Effector memory CD4-positive, alpha-beta T cell (primary cell): ENCODE measurements at places on chromosomes 3 and 15.

DNA sequence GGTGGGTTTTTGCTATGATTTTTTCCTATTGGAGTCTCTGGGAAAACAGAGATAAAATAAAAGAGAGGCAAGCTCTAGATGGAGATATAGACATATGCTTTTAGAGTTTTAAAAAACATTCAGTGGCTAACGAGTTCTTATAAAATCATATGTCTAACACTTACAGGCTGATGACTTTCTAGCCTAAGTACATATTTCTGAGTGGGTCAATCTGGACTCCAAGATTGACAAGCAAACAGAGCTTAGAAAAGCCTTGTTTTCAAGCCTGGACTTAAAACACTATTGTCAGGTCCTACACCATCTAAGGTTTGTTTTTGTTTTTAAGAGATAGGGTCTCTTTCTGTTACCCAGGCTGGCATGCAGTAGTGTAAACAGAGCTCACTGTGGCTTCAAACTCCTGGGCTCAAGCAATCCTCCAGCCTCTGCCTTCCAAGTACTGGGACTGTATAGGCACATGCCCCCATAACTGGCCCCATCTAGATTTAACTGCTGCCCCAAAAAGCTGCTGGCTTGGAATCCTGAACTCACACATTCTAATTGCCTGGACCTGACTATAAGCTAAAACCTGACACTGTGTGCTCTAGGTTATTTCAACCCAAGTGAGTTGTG lies 86.3 kb downstream of the FBXL22 start:
- no peak for DNase-seq

DNA sequence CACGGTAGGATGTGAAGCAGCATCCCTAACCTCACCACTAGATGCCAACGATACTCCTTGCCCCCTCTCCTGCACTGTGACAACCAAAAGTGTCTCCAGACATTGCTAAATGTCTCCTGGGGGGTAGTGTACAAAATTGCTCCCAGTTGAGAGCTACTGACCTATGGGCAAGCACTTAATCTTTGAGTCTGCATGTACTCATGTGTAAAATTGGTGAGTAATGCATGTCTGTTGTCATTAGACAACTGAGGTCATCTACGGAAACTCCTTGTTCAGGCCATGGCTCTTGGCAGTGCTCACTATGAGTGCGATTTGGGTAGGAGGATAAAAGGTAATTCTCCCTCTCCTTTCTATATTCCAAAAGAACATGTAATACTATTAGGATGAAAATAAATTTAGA lies 29.2 kb downstream of the PDHB start:
- no peak for DNase-seq

GRCh38 chr3:88141458-88142083 lies 8.2 kb upstream of the C3orf38 start:
- DNase-seq = no peak

DNA sequence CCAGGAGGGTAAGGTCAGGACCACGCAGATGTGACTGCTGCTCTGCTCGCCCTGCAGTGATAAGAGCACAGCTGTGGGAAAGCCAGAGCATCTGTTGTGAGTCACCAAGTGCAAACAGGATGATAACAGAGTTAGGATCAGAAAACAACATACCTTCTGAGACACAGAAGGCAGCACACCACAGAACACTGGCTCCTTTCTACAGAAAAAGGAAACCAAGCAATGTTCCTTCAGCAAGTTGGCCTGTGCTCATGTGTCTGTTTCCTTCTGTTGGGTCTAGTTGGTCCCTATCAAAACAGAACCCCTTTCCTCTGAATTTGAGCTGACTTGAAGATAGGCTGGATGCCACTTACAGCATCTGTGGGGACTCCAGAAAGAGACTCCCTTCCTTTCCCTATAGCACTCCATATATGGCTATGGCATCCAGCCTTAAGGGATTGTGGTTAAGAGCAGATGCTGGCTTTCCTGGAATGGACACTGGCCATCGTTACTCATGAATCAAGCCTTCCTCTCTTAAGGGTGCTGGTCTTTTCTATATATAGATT lies 440.7 kb upstream of the THBS1 start:
- DNase-seq = no peak

- DNase-seq = no peak
Measured at GRCh38 chr3:122214711-122215110, 31.2 kb downstream of the CASR start.

DNA sequence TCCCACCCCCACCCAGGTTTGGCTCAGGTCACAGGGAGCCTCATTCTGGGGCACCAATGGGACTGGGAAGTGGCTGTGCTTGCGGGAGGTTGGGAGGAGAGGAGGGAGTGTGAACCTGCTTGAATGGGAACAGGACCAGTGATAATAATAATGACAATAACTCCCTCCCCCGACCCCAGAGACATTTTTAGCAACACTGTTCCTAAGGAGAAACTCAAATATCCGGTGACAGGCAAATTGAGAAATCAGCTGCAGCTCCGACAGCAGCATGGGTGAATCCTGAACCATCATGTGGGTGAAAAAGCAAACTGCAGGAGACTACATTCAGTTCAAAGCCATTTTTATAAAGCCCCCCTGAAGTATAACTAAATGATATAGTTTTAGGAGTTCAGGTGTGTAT lies 11.6 kb upstream of the RPL29 start:
- no peak for DNase-seq

DNA sequence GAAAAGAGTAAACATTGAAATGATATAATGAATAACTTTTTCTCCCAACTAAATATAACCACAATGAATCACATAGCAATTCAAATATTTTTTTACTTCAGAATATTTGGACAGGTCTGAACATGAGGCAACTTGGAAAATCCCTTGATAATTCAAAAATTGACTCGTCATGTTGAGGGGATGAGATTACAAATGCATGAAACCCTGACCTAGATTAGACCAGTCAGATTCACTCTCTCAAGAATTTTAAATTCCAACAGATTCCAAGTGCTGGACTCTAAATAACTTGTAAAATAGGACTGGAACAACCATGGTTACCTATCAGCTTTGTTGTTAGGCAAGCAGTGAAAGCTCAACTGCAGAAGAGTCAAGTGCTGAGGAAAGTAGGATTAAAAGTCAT lies 317.5 kb downstream of the GBE1 start:
- DNase-seq = no peak

DNA sequence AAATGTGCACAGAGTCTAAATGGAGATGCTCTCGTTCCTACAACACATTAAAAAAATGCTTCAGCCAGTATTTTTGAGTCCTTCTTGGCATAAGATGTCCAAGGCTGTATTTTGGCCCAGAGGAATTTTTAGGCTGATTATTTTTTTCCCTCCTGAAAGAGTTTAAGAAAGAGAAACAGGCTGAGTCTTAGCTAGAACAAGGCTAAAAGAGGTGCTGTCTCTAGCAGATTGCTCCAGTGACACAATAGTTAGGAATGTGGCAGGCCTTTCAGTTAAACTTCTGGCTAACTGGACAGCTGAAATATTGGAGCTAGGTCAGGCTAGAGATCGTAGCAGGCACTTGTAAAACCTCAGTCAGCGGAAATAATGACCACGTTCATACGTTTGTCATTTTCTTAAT lies 271.4 kb upstream of the RARB start:
- no peak for DNase-seq

- DNase-seq = no peak
Measured at GRCh38 chr3:150653110-150653561, 50.0 kb downstream of the SELENOT start.

DNA sequence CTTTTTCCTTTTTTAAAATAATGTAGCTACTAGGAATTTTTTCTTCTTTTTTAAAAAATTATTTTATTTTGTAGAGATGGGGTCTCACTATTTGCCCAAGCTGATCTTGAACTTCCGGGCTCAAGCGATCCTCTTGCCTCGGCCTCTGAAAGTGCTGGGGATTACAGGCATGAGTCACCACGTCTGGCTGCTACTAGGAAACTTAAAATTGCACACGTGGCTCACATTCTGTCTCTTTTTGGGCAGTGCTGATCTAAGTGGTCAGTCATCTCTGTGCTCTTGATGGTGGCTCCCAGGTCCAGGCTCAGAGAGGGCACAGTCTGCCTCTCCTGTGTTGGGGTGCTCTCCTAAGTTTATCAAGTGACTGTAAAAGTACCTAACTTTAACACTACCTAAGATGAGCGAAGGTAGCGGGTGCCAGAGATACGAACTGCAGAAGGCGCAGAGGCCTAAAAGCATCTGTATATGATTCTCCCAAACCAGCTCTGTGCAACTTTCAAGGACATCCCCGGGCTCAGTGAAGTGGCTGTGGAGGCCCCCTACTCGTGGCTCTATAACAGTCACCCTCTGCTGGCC lies 52.9 kb upstream of the SEC13 start:
- no peak for DNase-seq

DNA sequence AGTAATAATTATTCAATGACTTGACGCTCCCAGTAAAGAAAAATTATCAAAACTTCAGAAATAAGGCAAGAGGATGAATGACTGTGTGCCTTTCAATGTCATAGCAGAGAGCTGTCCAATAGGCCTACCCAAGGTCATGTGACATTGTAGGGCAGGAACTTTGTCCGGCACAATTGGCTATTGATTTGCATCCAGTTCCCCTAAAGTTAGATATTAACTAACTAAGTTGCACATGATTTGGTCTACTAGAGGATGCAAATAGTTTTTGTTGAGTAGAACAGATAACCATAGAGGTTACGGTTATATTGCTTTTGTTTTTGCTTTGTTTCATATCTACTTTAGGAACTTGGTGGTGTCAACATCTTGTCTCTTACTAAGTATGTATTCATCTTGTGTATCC lies 127.9 kb upstream of the PFN2 start:
- DNase-seq = no peak

GRCh38 chr3:181176601-181177000 lies 187.1 kb upstream of the DNAJC19 start:
- no peak for DNase-seq

- DNase-seq = no peak
Measured at GRCh38 chr3:4520033-4520816, 27.1 kb downstream of the ITPR1 start.

DNA sequence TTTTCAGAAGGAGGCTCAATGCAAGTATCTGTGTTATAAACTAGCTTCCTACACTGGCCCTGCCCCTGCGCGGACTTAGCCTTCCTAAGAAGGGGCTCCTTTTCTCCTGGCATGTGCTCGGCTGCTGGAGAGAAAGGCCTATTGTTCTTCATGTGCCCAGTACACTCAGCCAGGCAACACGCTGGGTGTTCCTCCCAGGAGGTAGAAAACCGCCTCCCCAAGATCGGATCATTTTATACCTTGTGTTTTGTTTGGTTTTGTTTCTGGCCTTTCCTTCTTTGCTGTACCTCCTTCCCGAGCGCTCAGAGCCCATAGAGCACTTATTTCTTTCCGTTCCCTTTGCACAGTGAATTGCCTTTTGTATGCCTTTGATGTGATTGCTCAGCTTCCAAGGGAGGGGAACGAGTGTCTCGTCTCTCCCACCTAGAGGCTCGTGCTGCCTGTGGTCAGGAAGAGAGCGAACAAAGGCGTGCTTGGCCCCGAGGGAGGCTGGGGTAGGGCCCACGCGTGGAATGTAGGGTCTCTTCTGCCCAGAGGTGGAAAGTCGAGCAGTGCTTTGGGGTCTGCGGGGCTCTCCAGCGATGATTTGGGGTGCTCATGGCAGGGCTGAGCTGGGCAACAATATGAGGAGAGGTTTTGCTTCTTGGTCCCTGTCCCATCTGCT lies 30.0 kb downstream of the CCNL1 start:
- peak; percentile 26 for DNase-seq

GRCh38 chr15:64144565-64145281 lies 6.8 kb upstream of the SNX22 start:
- no peak for DNase-seq

GRCh38 chr15:45139770-45140169 lies 10.0 kb downstream of the DUOX1 start:
- DNase-seq = no peak

GRCh38 chr15:74489518-74490338 lies 28.8 kb upstream of the UBL7 start:
- DNase-seq = peak; percentile 29

- DNase-seq = no peak
Measured at GRCh38 chr3:187019542-187020072, 89.3 kb downstream of the ST6GAL1 start.

DNA sequence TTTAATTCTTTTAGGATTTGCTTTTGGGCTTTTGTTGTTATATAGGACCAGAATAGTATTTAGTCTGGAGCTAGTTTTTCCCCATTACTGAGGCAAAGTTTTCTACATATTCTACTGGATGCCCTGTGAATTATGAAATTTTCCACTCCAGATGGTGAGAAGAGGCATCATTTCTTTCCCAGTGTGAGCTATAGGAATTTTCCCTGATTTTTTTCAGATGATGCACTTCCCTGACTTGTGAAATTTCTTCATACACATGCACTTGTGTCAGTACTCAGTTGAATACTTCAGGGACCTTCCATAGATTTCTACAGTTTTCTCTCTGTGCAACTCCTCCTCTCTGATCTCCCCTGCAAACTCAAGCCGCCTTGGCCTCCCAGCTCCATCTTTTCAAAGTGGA lies 73.7 kb upstream of the SLCO2A1 start:
- DNase-seq = no peak

- DNase-seq = no peak
Measured at GRCh38 chr3:56867671-56868070, 65.9 kb upstream of the ARHGEF3 start.

DNA sequence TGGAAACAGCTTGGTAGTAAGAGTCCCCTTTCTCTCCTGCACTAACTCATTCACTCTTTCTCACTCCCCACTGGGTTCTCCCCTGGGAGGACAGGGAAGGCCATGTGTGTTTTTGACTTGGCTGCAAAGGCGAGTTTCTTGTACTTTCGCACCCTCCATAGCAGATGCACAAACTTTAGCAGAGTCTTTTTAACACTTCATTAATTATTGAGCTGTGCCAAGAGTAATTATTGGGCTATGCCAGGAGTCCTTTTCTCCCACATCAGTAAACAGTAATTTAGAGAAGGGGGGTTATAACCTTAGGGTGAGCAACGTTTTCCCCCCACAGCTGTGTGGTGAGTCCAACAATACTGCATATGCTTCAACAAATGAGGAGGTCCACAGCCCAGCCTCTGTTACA lies 224.4 kb upstream of the ATP11B start:
- DNase-seq = no peak

GRCh38 chr3:88595026-88595425 lies 445.3 kb downstream of the C3orf38 start:
- no peak for DNase-seq

DNA sequence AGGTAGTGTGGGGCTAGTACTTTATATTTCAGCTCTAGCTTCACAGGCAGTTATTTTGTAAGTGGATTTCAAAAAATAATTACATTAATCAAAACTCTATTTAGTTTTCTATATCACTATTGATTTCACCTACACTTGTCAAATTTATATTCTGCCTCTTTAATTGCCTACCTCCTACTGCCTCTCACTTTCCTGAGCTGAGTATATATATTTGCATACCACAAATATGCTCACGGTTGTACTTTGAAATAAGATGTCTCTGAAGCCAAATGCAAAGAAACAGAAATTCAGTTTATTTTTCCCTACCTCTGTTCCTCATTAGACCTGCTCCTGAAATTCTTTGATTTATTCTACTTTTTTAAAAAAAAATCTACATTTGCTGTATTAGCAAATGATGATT lies 309.3 kb upstream of the TGFBR2 start:
- no peak for DNase-seq
